ENCODE measurements at places on chromosomes 3 and 15. TPM values are rescaled to one million over a fixed set of nuclear protein-coding genes. Genes with fewer than 3 reads are reported as not detected.

DNA sequence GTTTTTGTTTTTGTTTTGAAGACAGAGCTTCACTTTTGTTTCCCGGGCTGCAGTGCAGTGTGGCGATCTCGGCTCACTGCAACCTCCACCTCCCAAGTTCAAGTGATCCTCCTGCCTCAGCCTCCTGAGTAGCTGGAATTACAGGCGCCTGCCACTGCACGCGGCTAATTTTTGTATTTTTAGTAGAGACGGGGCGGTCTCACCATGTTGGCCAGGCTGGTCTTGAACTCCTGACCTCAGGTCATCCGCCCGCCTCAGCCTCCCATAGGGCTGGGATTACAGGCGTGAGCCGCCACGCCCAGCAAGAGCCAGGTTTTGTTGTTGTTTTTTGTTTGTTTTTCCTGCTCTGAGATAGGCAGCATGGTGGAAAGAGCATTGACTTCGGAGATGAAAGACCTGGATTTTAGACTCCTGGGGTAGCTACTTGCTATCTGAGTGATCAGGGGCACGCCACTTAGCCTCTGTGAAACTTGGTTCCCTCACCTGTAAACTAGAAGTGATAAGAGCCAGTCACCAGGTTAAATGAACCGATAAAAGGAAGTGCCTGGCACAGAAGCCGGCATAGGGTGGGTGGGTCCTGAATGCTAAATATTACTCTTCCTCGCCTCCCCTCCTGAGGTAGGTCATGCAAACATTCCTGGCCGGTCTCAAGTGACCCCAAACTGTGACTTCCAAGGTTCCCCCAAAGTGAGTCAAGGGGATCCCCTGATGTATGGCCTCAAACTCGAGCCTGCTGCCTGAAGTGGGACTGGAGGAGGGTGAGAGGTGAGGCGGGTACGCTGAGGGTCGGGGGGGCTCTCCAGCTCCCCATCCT lies 62.9 kb upstream of the MCF2L2 start:
- DNase-seq: no peak

DNA sequence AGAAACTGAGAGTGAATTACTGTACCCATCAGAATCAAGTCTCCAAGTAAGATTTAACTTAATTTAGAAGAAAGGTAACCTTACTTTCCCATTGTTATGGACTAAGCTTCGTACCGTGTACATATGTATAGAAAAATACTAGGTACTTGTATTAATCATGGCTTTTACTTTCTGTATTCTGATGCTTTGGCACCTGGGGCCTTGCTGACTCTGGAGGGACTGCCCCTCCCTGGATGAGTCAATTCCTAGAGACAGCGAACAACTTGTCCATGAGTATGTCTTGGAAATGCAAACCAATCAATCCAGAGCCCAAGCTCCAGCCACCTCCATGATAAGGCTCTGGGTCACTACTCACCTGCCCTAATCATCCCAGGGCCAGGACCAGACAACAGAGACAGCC lies 50.0 kb upstream of the DGKG start:
- no peak for DNase-seq

GRCh38 chr3:197482001-197482400 lies 73.8 kb downstream of the BDH1 start:
- DNase-seq: no peak

GRCh38 chr3:127264292-127264691 lies 23.6 kb downstream of the PRR20G start:
- DNase-seq: no peak

FAM43A gene
- 14.5 TPM for total RNA-seq

GRCh38 chr3:169505577-169506230 lies 157.8 kb downstream of the MECOM start:
- DNase-seq: no peak

DNA sequence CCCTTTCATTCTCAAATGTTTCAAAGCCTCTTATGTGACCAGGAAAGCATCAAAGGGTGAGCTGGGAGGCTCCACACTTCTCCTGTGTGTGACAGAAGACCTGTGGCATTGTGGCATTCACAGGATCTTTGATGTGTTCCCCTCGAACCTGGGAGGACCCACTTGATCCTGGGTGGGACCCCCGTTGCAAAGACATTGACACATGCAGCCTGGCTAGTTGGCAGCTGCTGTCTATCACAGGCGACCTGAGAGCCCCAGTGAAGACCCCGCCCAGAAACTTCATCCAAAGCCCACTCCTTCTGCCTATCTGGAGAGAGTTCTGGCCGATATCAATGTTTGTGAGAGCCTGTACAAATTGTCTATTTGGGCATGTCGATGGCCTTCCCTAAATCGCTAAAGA lies 140.4 kb upstream of the ATP2B2 start:
- no peak for DNase-seq

GRCh38 chr3:65582012-65582717 lies 456.6 kb downstream of the MAGI1 start:
- DNase-seq: no peak

- DNase-seq: no peak
These were observed 71.3 kb downstream of the MBNL1 start for GRCh38 chr3:152339881-152340505.

- DNase-seq: no peak
These were observed 40.5 kb upstream of the XIRP1 start for GRCh38 chr3:39232859-39233258.

DNA sequence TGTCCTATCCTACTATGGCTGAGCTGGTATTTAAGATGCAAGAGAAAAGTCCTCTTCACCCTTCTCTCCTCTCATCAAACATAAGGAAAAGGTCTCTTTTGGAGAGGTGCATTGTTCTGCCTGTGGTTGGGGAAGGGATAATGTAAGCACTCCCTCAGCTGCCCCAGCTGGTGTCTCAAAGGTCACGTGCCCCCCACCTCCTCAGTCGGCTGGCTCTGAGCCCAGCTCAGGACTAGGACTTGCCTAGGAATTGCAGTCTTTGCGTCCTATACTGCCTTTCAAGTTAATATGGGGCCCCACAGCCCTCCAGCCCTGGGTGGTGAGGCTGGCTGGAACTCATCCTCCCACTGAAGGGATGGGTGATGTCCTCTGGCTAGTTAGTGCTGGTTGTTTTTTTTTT lies 29.7 kb downstream of the OR4F15 start:
- DNase-seq: no peak

- DNase-seq: no peak
These were observed 6.1 kb downstream of the BCL6 start for GRCh38 chr3:187739094-187739560.

MORC1 gene
- total RNA-seq: not detected

- no peak for DNase-seq
These were observed 8.7 kb downstream of the ATXN7 start for GRCh38 chr3:63872135-63872924.

DNA sequence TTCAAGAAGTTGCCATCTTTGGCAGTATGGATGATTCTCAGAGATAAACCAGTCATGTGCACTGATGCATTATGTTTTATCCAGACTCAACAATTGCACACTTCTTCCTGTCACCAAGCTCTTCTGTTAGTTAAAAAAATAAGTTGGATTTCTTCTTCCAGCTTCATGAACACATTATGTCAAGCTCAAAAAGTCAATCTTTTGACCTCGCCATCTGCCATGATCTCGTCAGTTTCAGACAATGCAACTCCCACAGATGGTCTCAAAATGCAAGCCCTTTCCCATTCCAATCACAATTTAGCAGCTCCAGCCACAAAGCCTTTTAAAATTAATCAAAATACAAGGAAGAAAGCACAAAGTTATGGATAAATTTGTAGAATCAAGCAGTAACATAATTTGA lies 42.8 kb downstream of the TFDP2 start:
- no peak for DNase-seq

- no peak for DNase-seq
These were observed 42.1 kb upstream of the ACTC1 start for GRCh38 chr15:34837246-34838016.

BOC gene
- not detected for total RNA-seq

P2RY1 gene
- 0.18 TPM for total RNA-seq

PLSCR4 gene
- not detected for total RNA-seq

- DNase-seq: no peak
These were observed 78.9 kb downstream of the DGKG start for GRCh38 chr3:186283096-186283495.

- DNase-seq: no peak
These were observed 235.1 kb downstream of the CD47 start for GRCh38 chr3:107855710-107856109.

DNA sequence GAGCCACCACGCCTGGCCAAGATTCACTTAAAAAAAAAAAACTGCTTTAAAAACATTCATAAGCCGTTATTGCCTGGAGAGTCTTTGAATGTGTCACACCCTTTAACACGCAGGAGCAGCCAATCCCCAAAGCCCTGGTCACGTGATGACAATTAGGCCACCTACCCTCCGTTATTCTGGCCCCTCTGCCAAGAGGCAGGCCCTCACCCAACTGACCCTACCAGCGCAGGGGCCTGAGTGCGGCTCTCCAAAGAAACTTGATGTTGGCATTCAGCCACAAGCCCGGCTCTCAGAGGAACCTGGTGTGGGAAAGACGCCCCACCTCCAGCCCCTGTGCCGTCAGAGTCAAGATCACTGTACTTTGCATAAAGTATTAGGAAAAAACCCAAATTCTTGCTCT lies 11.6 kb upstream of the MUC4 start:
- DNase-seq: no peak

- DNase-seq: no peak
These were observed 412.0 kb downstream of the FHIT start for GRCh38 chr3:60839246-60839645.

P2RY14 gene
- 1.3 TPM for total RNA-seq

- no peak for DNase-seq
These were observed 30.3 kb downstream of the IL12A start for GRCh38 chr3:160018959-160019358.

DNA sequence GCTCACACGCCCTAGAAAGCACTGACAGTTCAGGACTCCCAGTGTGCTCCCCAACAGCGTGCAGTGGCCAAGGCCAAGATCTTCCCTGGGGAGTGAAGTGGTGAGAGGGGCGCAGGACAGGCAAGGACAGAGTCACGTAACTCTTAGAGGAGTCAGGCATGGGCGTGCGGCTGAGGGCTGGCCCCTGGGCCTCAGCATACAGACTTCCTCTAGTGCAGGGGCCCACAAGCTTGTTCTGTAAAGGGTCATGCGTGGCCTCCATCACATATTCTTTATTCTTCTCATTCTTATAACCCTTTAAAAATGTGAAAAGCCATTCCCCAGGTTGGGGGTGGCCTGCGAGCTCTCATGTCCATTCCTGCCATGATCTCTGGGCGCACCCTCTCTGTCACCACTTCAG lies 25.2 kb downstream of the TMEM43 start:
- DNase-seq: no peak

- DNase-seq: no peak
These were observed 271.5 kb upstream of the COL8A1 start for GRCh38 chr3:99366663-99367429.

GRCh38 chr3:193650585-193650984 lies 57.6 kb downstream of the OPA1 start:
- no peak for DNase-seq

GOLGA8G gene
- total RNA-seq: not detected

DNA sequence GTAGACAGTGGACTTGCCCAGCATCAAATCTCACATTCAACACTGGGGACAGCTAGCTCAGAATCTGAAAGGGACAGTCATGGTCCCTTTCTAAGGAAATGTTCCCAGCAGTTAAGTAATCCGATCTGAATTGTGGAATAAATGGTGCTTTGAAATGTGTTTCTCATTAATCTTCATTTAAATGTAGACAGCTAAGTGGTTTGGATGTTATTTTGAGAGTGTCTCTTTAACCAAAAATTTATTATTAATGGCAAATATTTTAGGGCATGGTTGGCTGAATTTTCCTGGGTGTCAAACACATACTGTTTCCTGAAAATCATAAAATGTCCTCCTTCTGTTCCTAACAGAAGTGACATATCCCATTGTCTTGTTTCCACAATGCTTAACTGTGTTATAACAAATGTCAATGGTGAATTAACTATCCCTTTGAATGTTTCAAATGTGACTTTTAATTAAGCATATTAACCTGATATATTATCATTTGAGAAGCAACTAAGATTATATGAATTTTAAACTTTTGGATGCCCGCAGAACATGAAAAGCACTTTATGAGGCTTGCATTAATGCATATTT lies 210.8 kb downstream of the CHST2 start:
- no peak for DNase-seq

- DNase-seq: no peak
These were observed 7.7 kb downstream of the FAM107A start for GRCh38 chr3:58569287-58570001.

ATP10A gene
- total RNA-seq: 28.9 TPM

SPINK8 gene
- total RNA-seq: not detected

GRCh38 chr15:22808761-22809280 lies 22.4 kb downstream of the NIPA1 start:
- no peak for DNase-seq

DNA sequence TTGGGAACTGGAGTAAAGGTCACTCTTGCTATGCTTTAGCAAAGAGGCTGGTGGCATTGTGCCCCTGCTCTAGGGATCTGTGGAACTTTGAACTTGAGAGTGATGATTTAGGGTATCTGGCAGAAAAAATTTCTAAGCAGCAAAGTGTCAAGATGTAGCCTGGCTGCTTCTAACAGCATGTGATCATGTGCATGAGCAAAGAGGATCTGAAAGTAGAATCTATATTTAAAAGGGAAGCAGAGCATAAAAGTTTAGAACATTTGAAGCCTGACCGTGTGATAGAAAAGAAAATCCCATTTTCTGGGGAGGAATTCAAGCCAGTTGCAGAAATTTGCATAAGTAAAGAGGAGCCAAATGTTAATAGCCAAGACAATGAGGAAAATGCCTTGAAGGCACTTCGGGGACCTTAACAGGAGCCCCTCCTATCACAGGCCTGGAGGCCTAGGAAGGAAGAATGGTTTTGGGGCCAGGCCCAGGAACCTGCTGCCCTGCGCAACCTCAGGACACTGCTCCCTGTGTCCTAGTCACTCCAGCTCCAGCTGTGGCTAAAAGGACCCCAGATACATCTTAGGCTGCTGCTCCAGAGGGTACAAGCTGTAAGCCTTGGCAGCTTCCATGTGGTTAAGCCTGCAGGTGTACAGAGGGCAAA lies 212.2 kb upstream of the LINGO1 start:
- DNase-seq: no peak

- no peak for DNase-seq
These were observed 7.8 kb upstream of the KIF7 start for GRCh38 chr15:89662893-89663626.

GRCh38 chr3:20741381-20741780 lies 555.4 kb upstream of the SGO1 start:
- no peak for DNase-seq

- DNase-seq: no peak
These were observed 818 bp downstream of the PPP1R2 start for GRCh38 chr3:195542316-195542697.

DNA sequence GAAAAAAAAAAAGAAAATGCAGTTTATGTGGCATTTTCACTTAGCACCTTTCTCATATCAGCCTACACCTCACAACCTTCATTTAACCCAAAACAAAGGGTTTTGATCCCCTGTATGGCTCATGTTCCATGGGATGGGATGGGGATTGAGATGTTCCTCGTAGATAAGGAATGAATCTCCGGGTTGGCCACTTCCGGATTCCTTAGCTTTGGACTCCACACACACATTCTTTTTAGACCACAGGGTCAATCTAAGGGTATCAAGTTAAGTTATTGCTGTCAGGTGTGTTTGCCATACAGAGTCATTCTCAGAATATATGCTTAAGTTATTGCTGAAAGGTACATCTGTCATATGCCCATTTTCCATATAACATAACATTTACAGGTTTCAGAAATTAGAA lies 301.4 kb upstream of the TGFBR2 start:
- DNase-seq: no peak

ZKSCAN7 gene
- total RNA-seq: 3.7 TPM

- DNase-seq: no peak
These were observed 174.4 kb upstream of the THBS1 start for GRCh38 chr15:39406485-39406884.
